CD4-positive, alpha-beta T cell treated with Interleukin-4 for 1 hour (primary cell): ENCODE measurements at places on chromosomes 1 and 21.

- no peak for DNase-seq
Observed at GRCh38 chr1:153735090-153735420, 7.2 kb downstream of the INTS3 start.

- no peak for DNase-seq
Observed at GRCh38 chr1:240582953-240583352, 29.0 kb downstream of the GREM2 start.

DNA sequence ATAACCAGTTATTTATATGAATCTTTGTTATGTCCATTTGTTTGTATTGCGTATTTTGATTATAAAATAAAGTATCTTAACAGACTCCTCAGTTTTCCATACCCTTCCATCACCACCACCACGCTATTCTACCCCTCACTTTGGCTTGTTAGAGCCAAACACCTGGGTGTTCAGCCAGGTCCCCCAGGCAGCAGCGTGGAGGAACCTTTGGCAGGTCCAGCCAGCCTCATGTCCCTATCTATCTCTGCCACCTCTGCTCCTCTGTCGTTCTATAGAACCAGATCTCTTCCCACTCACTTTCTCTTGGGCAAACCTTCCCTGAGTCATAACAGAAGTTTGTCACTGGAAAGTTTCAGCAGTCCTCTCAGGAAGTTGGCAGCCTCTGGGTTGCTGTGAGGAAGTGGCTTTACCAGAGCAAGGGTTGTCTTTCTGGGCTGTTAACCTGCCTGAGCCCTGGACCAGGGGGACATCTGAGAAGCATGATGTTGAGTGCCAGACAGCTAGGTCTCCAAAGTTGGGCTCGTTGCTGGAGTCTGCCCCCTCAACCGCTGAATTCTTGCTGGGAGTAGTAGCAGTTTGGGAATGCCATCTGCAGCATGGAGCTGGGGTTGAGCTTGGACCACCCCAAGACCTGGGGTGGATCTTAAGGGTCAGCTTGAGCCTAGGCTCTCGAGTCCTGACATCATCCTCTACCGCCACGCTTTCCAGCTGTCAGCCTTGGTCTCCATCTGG is 996 bp upstream of the SH3BGRL3 start:
- DNase-seq = peak; percentile 46

- no peak for DNase-seq
Observed at GRCh38 chr1:76269155-76269554, 194.6 kb downstream of the ST6GALNAC3 start.

DNA sequence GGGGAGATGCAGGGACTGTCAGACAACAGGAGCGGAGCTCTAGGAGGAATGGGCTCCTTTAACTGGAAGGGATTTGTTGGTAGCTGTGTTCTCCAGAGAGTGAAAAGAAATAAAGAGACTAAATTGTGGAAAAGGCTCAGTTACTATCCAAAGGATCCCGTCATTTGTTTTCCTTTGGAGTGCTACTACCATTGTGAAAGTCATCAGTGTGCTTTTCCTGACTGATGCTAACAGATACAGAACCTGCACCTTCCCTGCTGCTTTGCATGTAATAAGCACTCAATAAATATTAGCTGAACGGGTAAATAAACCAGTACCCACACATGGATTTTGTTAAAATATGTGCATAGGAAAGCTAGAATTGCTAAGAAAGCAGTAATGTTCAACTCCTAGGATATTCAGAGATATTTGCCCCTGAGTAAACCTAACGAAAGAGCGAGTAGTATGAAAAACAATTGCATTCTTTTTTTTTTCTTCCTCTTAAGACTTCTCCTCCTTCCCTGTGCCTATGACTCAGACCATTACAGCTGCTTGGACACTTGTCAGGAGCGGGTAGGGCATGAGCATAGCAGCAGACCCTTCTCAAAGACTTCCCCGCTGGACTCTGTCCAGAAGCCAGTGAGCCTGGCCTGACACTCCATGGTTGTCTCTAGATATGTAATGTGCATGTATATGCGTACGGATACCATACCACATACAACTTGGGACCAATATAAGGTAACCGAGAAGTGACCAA is 41.7 kb downstream of the PTGFRN start:
- DNase-seq = no peak

DNA sequence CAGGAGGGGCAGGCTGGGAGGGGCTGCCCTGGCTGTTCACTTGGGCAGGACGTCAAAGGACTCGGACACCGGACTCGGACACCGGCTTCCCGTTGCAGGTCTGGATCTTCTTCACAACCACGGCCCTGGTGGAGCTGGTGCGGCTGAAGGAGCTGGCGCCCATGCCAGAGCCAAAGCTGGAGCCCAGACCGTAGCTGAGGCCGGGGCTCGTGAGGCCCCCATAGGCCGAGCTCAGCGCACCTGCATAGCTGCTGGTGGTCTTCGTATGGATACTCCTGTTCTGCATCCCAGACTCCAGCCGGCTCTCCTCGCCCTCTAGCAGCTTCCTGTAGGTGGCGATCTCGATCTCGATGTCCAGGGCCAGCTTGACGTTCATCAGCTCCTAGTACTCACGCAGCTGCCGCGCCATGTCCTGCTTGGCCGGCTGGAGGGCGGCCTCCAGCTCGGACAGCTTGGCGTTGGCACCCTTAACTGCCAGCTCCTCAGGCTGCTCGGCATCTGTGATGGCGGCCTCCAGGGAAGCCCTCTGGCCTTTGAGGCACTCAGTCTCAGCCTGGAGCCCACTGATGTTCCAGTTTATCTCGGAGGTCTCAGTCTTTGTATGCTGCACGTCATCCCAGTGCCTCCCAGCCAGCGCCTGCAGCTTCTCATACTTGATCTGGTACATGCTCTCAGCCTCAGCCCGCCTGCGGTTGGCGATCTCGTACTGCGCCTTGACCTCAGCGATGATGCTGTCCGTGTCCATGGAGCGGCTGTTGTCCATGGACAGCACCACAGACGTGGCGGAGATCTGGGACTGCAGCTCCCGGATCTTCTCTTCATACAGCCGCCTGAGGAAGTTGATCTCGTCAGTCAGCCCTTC is 15.1 kb upstream of the KLF17 start:
- no peak for DNase-seq

DNA sequence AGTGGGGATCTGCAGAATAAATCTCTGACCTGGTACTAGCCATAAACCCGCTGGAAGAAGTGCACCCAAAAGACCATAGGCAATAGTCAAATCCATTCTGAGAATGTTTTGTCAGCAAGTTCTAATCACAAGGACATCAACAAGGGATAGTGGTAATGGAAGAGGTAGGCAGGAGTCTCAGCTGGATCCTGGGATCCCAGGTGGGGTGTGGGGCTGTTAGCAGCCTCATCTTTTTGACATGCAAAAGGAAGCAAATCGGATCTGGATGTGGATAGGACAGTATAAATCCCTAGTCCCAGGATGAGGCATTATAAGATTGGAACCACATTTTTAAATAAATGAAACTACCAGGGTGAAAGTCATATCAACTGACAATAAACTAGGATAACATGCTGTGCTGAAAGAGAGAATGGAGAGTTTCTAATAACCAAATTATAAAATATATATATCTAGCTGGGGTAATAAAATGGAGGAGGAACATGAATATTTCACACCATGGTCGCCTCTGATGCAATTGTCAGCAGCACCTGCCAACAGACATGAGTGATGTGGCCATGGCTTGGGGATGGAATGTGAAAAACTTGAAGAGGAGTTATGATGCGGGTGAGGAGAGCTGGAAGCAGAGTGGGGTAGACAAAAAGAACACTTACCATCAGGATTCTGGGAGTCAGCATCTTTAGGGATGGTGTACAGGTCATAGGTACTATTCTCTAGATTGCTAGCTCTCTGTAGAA is 23.7 kb upstream of the PEX19 start:
- DNase-seq = no peak

GRCh38 chr1:235831148-235831547 is 35.6 kb downstream of the LYST start:
- DNase-seq = no peak

DNA sequence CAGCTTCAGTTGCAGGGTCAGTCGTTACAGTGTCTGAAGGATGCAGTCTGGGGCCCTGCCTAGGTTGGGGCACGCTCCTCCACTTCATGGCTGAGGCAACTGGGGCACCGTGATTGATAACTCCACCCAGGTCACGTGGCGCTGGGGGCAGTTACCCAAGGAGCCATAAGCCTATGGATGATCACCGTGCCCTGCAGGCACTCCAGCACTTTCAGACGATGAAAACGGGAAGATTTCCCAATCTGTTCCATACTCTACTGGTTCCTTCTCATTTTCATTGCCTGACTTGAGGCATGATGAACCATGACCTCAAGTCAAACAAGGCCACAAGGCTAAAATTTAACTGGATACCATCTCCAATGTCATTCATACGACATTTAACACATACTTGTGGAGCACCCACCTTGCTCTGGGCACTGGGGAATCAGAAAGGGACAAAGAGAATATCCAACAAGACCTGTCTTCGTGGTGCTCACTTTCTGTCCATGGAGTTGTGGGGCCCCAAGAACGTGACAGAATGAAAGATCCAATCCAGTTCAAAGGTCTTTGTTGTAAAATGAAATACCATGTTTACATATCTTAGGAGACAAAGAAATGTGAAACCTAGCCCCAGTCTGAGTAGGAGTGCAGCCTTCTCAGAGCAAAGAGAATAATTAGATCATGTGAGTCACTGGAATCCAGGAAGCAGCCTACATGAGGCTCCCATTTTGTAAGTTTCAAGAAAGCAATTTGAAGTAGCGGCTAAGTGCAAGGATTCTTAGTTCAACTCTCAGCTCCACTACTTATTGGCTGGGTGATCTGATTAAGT is 39.4 kb upstream of the SPOCD1 start:
- no peak for DNase-seq

- no peak for DNase-seq
Observed at GRCh38 chr1:211541720-211542477, 37.1 kb downstream of the SLC30A1 start.

GRCh38 chr1:19199969-19200604 is 10.0 kb downstream of the UBR4 start:
- no peak for DNase-seq

GRCh38 chr1:205258261-205258691 is 30.5 kb downstream of the TMCC2 start:
- DNase-seq = no peak

DNA sequence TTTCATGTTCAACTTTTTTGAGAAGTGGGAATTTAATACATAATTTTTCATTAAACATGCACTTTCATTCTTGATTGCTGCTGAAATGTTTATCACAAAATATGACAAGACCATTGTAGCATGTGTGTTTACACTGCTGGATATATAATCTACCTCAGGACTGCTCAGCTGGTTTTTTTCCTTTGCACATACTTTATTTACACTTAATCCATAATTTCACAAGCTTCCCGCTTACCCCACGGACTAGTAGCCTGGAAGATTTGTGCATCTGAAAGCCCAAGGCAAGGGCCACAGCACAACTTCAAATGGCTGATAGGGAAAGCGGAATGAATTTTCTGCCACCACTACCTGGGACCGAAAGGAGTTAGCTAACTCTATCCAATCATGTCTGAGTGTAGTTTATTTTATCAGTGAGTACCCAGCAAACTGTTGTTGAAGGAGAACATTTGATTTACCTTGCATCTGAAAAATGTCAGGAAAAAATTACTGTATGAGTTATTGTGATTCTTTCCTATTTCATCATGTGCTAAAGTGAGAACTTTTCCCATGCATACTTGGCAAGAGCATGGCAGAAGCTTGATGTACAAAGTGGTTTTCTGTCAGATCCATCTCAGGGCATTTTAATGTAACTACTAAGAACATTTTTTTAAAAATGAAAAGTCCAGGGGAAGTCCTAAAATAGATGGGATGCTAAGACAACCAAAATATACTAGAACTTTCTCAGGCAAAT is 558.2 kb upstream of the USP24 start:
- no peak for DNase-seq

DNA sequence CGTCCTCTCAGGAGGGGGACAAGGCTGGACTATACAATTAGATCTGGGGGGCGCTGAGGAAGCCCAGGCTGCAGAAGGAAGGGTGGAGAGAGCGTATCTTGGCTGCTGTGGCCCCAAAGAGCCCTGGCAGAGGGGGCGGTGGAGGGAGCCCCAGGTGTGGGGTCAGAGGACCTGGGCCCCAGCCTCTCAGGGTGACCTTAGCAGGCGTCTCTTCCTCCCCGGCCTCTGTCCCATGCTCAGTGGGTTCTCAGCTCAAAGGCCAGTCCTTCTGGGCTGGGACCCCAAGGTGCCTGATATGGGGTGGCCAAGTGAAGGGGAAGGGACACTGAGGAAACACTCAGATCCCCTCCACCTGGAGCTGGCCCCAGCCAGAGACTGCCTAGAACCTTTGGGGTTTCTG is 1.8 kb downstream of the FAM131C start:
- no peak for DNase-seq

GRCh38 chr1:224061436-224061835 is 52.5 kb upstream of the FBXO28 start:
- no peak for DNase-seq

DNA sequence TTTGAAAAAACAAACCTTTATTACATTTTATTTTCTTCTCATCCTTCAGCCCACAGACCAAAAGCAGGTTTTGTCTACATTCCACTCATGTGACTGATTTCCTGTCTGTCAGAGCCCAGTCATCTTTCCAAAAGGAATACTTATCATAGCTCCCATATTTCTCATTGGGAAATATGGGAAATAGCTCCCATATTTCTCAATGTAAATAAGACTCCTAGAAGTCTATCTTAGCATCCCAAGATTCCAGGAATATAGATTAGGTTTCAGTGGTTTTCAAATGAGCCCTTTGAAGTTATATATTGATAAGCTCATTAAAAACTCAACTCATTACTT is 19.1 kb upstream of the NRDC start:
- no peak for DNase-seq

DNA sequence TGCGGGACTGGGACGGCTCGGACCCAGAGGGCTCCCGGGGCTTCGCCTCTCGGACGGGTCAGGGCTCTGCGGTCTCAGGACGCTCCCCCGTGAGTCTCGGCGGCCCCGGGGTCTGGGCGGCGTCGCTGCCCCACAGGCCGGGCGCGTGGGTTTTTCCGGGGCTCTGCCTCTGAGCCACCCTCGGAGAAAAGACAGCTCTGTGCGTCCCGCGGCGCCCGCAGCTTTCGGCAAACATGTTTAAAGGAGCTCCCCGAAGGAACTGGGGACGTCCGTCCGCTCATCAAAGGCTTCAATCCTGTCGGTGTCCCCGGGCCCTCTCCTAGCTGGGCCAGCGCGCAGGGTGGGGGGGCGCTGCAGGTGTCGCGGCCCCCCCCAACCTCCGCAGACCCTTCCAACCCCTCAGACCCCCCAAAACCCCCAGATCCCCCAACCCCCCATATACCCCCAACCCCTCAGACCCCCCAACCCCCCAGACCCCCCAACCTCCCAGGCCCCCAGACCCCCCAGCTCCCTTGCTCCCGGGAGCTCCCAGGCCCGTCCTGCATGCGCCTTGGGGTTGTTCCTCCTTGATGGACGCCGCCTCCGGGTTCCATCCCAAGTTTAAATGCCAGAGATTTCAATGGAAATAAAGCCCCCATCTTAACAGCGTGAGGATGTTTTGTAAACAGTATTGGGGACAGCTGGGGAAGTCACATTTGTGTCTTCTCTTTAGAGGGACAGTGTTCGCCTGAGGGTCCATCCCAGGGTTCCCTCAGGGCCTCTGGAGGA is 996 bp upstream of the C1orf159 start:
- DNase-seq = no peak

GRCh38 chr1:27026621-27027574 is 14.2 kb upstream of the TENT5B start:
- no peak for DNase-seq

GRCh38 chr1:228332797-228333738 is 73.6 kb downstream of the TRIM11 start:
- no peak for DNase-seq
